Mesothelial cell of epicardium (in vitro differentiated cells): ENCODE measurements at places on chromosomes 16 and 17. TPM values are rescaled to one million over a fixed set of nuclear protein-coding genes. Genes with fewer than 3 reads are reported as not detected.
A peak's percentile ranks its signal among the peaks of the same experiment; 100 is the strongest.

GRCh38 chr17:81066072-81066471 lies 31.1 kb downstream of the BAIAP2 start:
- DNase-seq = no peak
- H3K36me3 ChIP-seq = peaks cover 16% of the 10 kb centered on the region
- H3K4me1 ChIP-seq = peaks cover 32% of the 10 kb centered on the region
- H3K27me3 ChIP-seq = no peaks in the 10 kb centered on the region
- H3K27ac ChIP-seq = no peak overlapping the region

DNA sequence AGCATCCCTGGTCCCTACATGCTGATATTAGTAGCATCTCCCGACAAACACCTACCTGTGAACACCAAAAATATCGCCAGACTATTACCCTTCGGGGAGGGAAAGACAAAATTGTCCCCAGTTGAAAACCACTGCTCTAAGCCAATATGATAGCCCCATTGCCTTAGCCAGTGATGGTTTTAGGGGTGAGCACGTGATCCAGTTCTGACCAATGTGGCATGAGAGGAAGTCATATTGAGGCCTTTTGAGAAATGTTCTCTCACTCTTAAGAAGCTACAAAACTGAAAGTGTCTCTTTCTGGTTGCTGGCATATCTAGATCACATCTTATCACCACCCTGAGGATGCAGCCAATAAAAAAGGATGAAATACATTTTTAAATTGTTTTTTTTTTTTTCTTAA lies 136.3 kb downstream of the GRIN2A start:
- H3K36me3 ChIP-seq = no peaks in the 10 kb centered on the region
- DNase-seq = no peak
- no peak overlapping the region for H3K4me3 ChIP-seq
- H3K27ac ChIP-seq = no peak overlapping the region

- peaks cover 40% of the 10 kb centered on the region for H3K36me3 ChIP-seq
- DNase-seq = no peak
- no peak overlapping the region for H3K4me3 ChIP-seq
- peaks cover 14% of the 10 kb centered on the region for H3K4me1 ChIP-seq
Observed at GRCh38 chr17:56908001-56908542, 5.8 kb downstream of the TRIM25 start.

GRCh38 chr16:81515281-81515680 lies 70.7 kb downstream of the CMIP start:
- peaks cover 18% of the 10 kb centered on the region for H3K36me3 ChIP-seq
- no peaks in the 10 kb centered on the region for H3K27me3 ChIP-seq
- peak overlapping the region; percentile 43 for H3K27ac ChIP-seq
- DNase-seq = no peak
- H3K4me3 ChIP-seq = no peak overlapping the region

Gene WFIKKN1
- total RNA-seq = 0.47 to 0.94 TPM (median 0.84 TPM) in 3 replicates

DNA sequence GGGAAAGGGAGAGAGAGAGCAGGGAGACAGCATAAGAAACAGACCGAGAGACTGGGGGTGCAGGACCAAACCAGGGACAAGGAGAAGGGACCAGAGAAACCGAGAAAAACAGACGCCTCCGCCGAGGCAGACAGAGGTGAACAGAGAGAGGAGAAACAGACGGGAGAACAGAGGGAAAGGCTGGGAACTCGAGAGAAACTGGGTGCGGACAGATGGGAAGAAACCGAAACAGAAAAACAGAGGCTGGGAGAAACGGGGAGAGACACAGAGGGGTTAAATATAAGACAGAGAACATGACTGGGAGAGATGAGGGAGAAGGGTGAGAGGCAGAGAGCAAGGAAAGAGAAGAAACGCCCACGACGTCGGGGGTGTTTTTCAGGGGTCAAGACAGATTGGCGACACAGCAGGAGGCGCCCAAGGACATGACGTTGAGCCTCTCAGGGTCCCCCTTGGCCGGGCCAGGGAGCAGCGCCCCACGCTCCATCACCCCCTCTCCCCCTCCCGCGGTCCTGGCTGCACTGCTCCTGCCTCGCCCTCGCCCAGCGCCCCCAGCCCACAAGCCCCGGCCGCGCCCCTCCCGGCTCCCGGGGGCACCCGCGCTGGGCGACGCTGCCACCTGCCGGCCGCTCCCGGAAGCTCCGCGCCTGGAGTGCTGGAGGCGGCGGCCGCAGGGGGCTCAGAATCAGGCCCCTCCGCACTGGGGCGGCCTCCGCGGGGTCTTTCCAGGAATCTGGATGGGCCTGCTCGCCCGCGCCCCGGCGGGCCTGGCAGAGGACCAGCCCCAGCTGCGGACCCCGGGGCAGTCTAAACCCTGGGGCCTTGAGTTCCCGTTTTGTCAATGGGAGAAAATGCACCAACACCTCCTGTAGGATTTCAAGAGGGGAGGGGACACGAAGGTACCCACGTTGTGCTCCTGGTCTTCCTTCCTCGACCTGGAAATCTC lies 1.3 kb upstream of the TMEM92 start:
- peaks cover 1% of the 10 kb centered on the region for H3K27me3 ChIP-seq
- no peaks in the 10 kb centered on the region for H3K36me3 ChIP-seq
- peak; percentile 89 for DNase-seq
- peak overlapping the region; percentile 72 for H3K4me3 ChIP-seq
- H3K27ac ChIP-seq = peak overlapping the region; percentile 90

DNA sequence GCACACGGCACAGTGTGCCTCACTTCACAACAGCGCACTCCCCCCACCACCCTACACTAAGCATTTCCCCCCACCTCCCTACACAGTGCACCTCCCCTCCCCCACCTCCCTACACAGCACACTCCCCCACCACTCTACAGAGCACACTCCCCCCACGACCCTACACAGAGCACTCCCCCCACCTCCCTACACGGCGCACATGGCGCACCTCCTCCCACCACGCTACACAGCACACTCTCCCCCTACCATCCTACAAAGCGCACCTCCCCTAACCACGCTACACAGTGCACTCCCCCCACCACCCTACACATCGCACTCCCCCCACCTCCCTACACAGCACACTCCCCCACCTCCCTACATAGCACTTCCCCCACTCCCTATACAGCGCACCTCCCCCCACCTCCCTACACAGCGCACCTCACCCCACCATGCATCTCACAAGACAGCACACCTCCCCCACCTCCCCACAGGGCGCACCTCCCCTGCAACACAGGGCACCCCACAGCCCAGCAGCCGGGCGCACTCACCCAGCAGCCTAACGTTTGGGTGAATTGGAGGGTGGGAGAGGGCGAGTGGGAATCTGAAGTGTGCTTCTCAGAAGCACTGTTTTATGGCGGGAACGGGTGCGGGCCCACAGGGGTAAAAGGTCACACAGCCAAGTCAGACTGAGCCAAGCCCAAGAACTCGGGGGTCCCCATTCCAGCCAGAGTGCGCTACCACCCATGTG lies 10.3 kb downstream of the KNOP1 start:
- H3K4me3 ChIP-seq = no peak overlapping the region
- DNase-seq = no peak
- H3K27me3 ChIP-seq = no peaks in the 10 kb centered on the region
- H3K4me1 ChIP-seq = no peaks in the 10 kb centered on the region
- peaks cover 44% of the 10 kb centered on the region for H3K36me3 ChIP-seq

DNA sequence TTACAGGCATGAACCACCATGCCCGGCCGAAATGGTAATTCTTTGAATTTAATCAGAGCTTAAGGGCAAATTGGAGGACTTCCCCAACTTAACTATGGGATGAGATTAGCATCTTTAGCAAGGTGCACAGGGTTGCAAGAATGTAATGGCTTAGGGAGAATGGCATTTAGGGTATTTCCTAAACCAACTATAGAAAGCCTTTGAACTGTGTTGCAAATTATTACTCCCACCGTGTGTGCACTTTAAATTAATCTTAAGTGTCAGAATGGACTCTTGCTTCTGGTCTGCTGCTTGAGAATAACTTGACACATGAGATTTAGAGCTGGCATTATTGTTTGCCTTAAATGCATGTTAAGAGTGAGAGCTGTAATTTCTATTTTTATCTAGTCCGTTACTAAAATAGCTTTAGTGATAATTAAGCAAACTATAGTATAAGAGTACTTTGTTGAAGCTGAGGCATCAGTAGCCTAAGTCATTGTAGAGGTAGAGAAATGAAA lies 59.8 kb downstream of the TUBD1 start:
- H3K27me3 ChIP-seq = no peaks in the 10 kb centered on the region
- H3K4me3 ChIP-seq = no peak overlapping the region
- peak overlapping the region; percentile 89 for H3K27ac ChIP-seq
- no peak for DNase-seq
- H3K36me3 ChIP-seq = peaks cover 1% of the 10 kb centered on the region
- H3K4me1 ChIP-seq = peaks cover 62% of the 10 kb centered on the region

Gene ALKBH5
- total RNA-seq = 68.6 to 72.3 TPM (median 71.0 TPM) in 3 replicates

DNA sequence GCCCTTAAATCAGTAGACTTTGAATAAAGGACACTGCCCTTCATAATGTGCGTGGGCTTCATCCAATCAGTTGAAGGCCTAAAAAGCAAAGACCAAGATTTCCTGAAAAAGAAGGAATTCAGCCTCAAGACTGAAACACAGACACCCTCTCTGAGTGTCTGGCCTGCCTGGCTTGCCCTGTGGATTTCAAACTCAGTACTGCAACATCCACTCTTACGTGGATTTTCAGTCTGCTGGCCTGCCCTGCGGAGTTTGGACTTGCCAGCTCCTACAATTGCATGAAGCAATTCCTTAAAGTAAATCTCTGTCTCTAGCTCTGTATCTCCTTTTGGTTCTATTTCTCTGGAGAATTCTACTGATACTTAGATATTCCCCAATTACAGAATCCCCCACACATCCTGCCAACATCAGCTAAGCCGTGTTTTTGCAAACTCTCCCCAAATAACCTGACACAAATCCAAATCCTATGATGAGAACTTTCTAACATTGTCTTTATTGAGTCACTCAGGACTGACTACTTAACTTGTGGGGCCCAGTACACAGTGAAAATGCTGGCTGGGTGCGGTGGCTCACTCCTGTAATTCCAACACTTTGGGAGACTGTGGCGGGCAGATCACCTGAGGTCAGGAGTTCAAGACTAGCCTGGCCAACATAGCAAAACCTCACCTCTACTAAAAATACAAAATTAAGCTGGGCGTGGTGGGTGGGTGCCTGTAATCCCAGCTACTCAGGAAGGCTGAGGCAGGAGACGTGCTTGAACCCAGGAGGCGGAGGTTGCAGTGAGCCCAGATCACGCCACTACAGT lies 7.2 kb upstream of the TNFRSF17 start:
- no peak for DNase-seq
- H3K36me3 ChIP-seq = peaks cover 1% of the 10 kb centered on the region
- H3K27me3 ChIP-seq = no peaks in the 10 kb centered on the region
- H3K4me3 ChIP-seq = no peak overlapping the region
- no peak overlapping the region for H3K27ac ChIP-seq

- no peak for DNase-seq
- peaks cover 6% of the 10 kb centered on the region for H3K36me3 ChIP-seq
- no peak overlapping the region for H3K27ac ChIP-seq
- no peak overlapping the region for H3K4me3 ChIP-seq
- H3K27me3 ChIP-seq = no peaks in the 10 kb centered on the region
- H3K4me1 ChIP-seq = peaks cover 10% of the 10 kb centered on the region
Observed at GRCh38 chr16:88647178-88648070, 3.4 kb downstream of the CYBA start.

DNA sequence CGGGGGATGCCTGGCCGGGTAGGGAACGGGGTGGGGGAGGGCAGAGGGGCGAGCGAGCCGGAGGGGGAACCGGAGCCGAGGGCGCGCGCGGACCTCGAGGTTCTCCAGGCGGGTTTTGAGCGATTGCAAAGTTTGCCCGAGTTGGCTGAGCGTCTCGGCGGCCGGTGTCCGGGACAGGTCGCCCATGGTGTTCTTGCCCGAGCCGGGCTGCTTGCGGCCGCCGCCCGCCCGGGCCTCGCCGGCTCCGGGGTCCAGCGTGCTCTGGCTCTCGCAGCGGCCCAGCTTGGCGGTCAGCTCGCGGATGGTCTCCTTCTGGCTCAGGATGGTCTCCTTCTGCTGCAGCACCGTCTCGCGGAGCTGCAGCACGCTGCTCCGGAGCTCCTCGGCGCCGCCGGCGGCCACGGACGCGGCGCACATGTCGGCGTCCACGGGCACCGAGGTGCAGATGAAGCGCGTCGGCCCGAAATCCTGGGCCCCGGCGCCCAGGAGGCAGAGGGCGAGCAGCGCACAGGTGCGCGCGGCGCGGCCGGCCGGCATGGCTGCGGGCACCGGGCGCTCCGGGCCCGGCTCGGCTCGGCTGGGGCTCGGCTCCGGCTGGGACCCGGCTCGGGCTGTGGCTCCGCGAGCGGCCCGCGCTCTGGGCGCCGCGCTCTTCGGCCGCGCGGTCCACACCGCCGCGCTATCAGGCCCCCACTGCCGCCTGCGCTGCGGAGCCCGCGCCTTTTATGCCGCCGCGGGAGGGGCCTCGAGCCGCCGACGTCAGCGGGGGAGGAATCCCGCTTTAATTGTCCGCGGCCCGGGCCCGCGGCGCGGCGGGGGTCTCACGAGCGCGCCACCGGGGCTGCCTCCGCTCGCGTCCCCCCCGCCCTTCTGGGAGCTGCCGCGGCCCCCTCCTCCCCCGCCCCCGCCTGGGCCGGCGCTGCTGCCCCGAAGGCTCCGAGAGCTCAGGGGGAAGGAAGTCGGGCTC lies at the start of gene NPTX1:
Gene NPTX1 (minus strand): TSS at position 698 of the 967 bp plus-strand sequence. CDS start 161 bp downstream, at position 537.
- H3K4me3 ChIP-seq = peak within 1 kb of the TSS; percentile 49
- H3K27me3 ChIP-seq = peaks cover 74% of the 10 kb centered on the region
- peaks cover 11% of the 10 kb centered on the region for H3K4me1 ChIP-seq
- H3K36me3 ChIP-seq = no peaks in the 10 kb centered on the region
- no peak for DNase-seq

DNA sequence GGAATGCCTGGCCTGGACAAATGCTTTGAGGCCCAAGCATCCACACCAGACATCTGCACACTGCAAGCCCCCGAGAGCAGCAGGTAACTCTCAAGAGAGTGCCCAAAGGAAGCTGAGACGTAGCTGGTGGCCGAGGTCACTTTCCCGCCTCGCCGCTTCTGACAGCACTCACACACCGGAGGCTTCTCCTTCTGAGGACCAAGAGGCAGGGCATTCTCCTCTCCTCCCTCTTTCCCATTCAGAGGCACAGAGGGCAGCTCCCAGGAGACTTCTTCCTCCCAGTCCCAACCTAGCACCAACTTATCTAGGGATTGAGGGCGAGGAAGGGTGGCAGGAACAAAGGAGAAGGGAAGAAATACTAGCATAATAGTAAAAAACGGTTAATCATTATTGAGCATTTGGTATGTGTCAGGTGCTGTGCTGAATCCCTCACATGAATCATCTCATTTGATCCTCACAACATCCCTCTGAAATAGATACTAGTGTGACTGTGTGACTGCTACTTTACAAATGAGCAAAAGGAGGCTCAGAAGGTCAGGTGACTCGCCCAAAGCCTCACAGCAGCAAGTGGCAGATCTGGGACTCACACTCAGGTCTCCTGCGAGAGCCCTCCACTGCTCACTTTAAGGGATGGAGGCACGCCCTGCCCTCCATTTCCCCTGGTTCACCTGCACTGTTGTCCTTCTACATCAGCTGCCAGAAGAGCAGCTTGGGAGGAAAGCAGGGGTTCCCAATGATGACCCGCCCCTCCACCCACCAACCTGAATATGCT lies 41.8 kb downstream of the MYO18A start:
- peaks cover 2% of the 10 kb centered on the region for H3K36me3 ChIP-seq
- no peak overlapping the region for H3K4me3 ChIP-seq
- no peak overlapping the region for H3K27ac ChIP-seq

Gene TMC7
- 1.6 to 1.9 TPM (median 1.6 TPM) in 3 replicates for total RNA-seq

Gene PRSS36
- total RNA-seq = 0.96 to 1.7 TPM (median 1.4 TPM) in 3 replicates

Gene SLC52A1
- 0.20 to 0.54 TPM (median 0.38 TPM) in 3 replicates for total RNA-seq
